Left lobe of liver (tissue), 2 donors: ENCODE measurements at places on chromosomes 7 and 10. TPM values are rescaled to one million over a fixed set of nuclear protein-coding genes. Genes with fewer than 3 reads are reported as not detected.

Gene COL13A1
- 0.48 TPM for total RNA-seq

GRCh38 chr7:84666651-84667050 is 472.1 kb upstream of the SEMA3A start:
- no peak for DNase-seq

Gene TMEM176B
- 906 TPM for total RNA-seq

GRCh38 chr10:121601458-121601857 is 3.2 kb upstream of the FGFR2 start:
- DNase-seq = no peak

DNA sequence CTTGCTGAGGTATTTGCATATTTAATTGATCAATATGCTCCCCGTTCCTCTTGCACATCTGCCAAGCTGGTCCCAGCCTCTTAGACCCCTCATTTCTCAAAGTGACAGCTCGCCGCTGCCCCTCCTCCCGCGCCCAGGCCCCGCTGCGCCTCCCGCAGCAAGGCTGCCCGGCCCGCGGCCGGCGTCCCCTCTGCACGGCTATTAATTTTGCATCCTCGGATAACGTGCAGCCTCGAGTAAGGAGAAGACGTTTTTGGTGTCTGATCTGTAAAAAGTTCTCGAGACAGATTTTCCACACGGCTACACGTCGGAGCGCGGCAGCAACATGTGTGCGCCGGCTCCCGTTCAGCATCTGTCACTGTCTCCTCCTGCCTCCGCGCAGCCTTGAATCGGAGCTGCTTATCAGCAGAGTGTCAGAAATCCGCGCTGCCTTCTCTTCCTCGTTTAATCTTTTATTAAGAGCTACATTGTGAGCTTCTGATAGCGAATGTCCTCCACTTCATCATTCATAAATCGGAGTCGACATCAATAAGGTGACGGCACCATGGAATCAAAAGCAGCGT is 65.3 kb downstream of the EBF3 start:
- DNase-seq = no peak

GRCh38 chr7:92244808-92245486 is 767 bp downstream of the KRIT1 start:
- DNase-seq = no peak

- no peak for DNase-seq
Observed at GRCh38 chr10:110576220-110576619, 8.7 kb downstream of the SMC3 start.

DNA sequence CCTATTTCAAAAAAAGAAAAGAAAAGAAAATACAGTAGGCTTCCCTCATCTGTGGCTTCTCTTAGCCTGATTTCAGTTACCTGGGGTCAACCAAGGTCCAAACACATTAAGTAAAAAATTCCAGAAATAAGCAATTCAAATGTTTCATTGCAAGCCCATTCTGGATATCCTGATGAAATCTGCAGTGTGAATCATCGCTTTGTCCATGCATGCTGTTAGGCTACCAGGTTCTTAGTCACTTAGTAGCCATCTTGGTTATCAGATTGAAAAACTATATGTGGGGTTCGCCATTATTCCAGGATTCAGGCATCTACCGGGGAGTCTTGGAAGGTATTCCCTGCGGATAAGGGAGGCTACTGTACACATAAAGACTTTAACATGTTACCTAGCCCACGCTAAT is 991 bp upstream of the FAM204A start:
- DNase-seq = no peak

GRCh38 chr7:13742126-13742525 is 247.3 kb downstream of the ETV1 start:
- DNase-seq = no peak

DNA sequence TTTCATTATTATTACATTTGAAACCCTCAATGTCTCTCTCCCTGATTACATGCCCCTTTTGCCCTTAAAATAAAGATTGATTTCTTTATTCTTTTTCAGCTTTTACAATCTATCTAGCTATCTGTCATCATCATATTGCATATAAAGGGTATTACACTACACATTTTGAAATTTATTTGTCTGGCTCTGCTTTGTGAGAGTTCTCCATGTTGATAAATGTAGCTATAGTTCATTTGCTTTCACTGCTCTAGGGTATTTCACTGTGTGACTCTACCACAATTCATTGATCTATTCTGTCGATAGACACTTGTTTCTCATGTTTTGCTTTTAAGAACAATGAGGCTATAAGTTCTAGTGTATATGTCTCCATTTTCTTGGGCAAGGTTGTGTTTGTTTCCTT is 25.6 kb downstream of the CDK1 start:
- no peak for DNase-seq

GRCh38 chr7:10779465-10780399 is 193.9 kb upstream of the PHF14 start:
- no peak for DNase-seq

DNA sequence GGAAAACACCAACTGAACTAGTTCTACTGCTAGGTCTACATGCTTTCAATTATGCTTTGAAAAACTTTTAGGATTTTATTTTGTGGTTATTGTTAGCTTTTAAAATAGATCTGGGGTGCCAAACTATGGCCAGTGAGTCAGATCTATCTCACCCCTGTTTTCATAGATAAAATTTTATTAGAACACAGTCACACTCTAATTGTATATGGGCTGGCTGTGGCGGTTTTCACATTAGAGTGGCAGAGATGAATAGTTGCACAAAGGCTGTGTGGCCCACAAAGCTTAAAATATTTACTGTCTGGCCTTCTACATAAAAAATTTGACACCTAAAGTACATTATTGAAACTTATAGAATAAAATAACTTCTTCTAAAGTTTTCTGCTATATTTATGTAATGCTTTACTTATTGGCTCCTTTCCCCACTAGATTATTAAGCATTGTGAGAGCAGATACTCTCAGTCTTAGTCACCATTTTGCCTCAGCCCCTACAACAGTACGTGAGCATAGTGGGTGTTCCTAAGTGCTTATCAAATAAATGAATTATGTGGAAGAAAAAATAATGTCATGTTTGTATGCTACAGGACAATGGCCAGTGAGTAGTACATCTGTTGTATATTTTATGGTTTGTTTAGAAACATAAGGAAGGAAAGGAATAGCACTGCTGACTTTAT is 5.4 kb upstream of the SUV39H2 start:
- DNase-seq = no peak

- no peak for DNase-seq
Observed at GRCh38 chr7:139855498-139856270, 26.6 kb downstream of the TBXAS1 start.

DNA sequence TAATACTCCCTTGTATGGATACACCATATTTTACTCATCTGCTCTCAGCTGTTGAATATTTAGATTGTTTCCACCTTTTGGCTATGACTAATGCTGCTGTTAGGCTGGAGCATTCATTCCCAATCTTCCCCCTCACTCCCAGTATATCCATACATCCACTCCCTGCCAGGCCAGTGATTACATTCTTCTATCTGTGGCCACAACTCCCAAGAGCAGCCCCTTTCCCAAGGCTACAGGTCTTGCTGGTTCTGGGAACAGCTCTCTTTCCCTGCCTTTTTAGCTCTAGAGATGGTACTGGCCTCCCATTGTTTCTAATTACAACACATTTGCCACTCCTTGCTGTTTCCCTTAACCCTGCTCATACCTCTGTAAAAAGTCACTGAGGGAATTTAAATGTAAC is 28.2 kb downstream of the SFR1 start:
- DNase-seq = no peak

- no peak for DNase-seq
Observed at GRCh38 chr7:48350515-48350914, 179.3 kb downstream of the ABCA13 start.

Gene LRRD1
- not detected for total RNA-seq

DNA sequence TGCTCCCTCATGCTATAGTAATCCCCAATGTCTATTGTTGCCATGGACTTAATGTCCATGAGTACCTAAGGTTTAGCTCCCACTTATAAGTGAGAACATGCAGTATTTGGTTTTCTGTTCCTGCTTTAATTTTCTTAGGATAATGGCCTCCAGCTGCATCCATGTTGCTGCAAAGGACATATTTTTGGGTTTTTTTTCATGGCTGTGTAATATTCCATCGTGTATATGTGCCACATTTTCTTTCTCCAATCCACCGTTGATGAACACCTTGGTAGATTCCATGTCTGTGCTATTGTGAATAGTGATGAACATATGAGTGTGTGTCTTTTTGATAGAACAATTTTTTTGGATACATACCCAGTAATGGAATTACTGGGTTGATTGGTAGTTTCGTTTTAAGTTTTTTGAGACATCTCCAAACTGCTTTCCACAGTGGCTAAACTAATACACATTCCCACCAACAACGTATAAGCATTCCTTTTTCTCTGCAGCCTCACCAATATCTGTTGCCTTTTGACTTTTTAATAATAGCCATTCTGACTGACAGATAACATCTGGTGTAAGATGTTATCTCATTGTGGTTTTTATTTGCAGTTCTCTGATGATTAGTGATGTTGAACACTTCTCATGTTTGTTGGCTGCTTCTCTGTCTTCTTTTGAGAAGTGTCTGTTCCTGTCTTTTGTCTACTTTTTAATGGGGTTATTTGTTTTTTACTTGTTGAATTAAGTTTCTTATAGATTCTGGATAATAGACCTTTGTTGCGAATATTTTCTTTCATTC is 68.8 kb upstream of the IFRD1 start:
- no peak for DNase-seq

Gene CTAGE4
- 1.4 TPM for total RNA-seq

Gene SUN3
- not detected for total RNA-seq

Gene SH2D4B
- not detected for total RNA-seq

DNA sequence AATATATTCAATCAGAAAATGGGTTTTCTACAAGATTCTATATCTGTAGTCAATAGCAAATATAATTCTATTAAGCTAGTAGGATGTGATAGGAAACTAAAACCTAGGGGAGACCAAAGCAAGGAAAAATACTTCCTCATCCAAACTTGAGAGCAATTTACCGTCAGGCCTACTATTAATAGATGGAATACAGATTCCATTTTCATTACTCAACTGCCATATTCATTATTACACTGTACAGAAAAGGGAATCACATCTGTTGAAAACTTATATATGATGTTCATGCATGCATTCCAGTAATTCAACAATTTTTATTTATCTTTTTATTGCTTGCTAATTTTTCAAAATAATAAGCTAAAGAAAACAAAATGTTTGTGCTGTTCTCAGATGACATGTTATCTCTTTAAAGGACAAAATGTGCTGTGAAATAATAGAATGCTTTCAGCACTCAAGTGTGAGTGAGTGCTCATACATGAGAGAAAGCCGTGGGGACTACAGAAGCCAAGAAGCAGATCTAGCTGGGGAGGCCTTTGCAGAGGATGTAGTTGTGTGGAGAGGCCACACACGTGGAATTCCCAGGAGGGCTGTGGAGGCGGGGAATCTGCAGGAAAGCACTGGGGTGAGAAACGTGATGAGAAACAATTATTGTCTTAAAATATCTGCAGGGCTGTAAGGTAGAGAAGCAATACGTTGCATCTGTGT is 110.0 kb downstream of the EGFR start:
- DNase-seq = no peak

DNA sequence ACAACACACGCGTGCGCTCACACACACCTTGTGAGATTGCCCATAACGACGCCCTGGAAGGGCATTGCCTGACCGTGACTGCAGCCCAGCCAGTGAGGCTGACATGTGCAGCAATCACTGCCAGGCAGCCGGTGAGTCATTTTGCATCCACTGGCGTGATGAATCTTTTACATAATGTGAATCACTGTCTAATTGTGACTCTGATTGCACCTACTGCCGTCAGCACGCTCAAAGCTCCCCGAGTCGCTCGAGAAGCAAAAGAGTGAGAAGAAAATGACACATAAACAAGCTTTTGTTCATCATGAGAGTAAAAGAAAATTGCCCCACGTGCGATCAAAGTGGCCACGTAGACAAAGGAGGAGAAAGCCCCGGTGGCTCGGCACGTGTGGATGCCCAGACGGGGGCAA is 117.4 kb upstream of the PFKP start:
- no peak for DNase-seq

Gene GRID2IP
- not detected for total RNA-seq
